ENCODE measurements at places on chromosomes 2 and 18.
A peak's percentile ranks its signal among the peaks of the same experiment; 100 is the strongest.

- DNase-seq, result no peak
Observed at GRCh38 chr2:1504311-1504750, 91.1 kb downstream of the TPO start.

DNA sequence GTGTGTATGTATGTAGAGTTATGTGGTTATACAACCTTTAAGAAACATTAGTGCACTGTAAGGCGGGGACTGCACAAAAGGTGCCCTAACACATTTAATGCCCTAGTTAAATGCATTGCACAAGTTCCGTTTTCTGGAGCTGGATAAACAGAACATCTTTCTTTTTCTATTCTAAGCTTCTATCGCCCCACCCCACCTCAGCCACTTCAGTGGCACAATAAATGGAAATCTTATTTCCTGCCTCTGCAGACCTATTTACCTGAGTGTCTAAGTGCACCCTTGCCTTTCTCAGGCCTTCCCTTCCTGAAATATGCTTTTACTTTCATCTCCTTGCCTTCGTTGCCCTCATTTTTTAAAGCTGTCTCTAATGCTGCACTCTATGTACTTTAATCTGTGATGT lies 123.5 kb downstream of the TANC1 start:
- no peak for DNase-seq

DNA sequence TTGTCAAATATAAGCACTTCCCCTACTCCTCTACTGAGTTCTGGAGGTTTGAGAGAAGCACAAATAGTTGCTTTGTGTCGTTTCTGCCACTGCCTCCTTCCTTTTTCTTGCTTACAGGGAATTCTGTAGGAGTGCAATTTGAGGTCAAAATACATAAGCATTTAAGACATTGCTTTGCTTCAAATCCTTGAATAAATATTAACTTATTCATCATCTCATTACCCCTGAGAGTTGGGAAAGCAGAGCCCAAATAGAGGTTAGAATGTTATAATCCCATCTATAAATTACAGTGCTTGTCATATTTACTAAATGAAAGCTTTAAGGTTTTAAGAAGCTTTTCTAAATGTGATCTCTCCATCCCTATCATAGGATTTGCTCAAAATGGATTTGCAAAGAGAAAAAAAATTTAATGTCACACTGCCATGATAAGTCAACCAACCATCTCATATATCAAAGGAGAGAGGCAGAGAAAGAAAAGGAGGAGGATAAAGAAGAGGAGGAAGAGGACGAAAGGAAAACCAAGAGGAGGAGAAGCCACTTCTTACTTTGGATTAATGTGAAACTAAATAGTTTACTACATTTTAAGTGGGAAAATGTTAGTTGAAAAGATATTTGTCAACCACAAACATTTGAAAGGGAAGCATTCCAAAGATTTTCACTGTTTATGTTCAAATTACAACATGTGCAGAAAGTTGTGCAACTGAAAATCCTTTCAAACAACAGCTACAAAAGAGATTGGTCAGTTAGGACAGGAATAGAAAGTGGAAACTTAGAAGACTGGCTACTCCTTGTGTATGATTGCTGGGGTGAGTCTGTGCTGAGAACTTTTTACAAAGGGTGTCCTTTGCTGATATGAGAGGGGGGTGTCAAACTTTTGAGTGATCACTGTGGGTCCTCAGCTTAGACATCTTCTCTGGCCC lies 277.3 kb upstream of the FN1 start:
- DNase-seq, result no peak

DNA sequence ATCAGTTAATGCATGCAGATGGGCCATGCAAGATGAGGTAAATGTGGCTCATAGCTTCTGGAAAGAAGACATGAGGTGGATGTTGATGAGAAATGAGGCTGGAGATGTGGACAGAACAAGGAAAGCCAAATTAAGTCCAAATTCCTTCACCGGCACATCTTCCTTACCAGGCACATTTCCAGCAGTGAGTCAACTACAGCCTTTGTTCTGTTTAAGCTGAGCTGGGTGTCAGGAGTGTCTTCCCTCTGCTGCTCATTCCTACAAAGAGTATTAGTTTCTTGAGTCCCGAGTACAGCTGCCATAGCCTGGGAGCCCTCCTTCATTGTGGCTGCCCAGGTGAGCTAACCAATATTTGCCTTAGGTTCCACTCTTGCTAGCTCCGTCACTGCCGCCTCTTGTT lies 945.0 kb downstream of the SLC4A3 start:
- DNase-seq, result no peak

- DNase-seq, result no peak
Observed at GRCh38 chr18:60259052-60259681, 113.4 kb downstream of the MC4R start.

GRCh38 chr2:45712570-45712969 lies 61.1 kb downstream of the PRKCE start:
- peak; percentile 21 for DNase-seq

- no peak for DNase-seq
Observed at GRCh38 chr18:5524660-5525059, 19.1 kb downstream of the EPB41L3 start.

GRCh38 chr2:66512626-66513025 lies 77.7 kb downstream of the MEIS1 start:
- no peak for DNase-seq

DNA sequence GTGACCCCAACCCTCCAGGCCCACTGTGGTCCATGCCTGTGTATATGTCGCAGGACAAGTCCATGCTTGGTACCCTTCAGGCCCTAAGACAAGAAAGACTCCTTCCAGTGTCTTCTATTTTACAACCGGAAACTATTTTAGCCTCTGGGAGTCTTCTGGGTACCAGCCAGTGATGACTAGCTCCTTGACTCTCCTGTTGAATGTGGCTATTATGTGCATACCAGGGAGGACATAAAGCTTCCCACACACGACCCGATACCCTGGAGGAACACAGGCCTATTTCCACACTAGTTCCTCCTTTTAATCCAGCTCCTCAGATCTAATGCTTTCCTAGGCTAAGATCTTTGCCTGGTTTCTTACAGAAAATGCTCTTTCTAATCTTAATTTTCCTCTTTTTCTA lies 178.1 kb downstream of the NCKAP5 start:
- no peak for DNase-seq

GRCh38 chr2:168179592-168179991 lies 67.8 kb downstream of the STK39 start:
- no peak for DNase-seq

DNA sequence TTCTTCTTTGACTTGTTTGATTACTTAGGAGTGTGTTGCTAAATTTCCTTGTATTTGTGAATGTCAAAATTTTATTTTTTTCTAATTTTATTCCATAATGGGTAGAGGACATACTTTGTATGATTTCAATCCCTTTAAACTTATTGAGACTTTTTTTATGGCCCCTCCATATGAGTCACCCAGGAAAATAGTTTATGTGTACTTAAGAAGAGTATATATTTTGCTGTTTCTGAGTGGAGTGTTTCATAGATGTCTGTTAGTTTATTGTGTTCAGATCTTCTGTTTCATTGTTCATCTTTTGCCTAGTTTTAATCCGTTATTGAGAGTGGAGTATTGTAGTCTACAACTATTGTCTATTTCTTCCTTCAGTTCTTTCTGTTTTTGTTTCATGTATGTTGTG lies 81.9 kb downstream of the EPB41L5 start:
- DNase-seq, result no peak

DNA sequence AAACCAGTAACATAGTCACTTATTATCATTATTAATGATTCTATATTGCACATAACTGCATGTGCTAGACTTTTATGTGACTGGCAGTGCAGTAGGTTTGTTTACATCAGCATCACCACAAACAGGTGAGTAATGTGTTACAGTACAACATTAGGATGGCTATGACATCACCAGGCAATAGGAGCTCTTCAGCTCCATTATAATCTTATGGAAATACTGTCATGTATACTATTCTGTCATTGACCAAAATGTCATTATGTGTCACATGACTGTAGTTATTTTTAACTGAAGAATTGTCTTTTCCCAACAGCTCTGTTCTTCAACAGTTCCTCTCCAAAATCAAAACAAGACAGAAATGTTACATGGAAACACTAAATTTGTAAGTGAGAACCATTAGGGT lies 96.3 kb downstream of the C18orf54 start:
- DNase-seq, result no peak

- DNase-seq, result no peak
Observed at GRCh38 chr18:22639026-22639463, 221.3 kb upstream of the CTAGE1 start.

- no peak for DNase-seq
Observed at GRCh38 chr2:223997938-223998337, 40.7 kb downstream of the MRPL44 start.

- DNase-seq, result no peak
Observed at GRCh38 chr18:10518595-10519255, 7.1 kb upstream of the NAPG start.

DNA sequence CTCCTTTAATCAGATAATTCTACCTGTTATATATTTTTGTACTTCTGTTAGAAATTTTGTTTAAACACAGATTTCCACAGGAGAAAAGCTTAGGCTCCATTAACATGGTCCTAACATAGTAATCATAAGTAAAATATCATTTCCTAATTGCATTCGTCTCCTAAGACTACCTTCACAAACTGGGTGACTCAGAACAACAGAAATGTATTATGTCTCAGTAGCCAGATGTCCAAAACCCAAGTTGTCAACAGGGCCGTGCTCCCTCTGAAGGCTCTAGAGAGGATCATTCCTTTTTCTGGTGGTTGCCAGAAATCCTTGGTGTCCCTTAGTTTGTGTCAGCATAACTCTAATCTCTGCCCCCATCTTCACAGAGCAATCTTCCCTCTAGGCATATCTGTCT lies 5.4 kb downstream of the FBXO15 start:
- DNase-seq, result no peak

- no peak for DNase-seq
Observed at GRCh38 chr2:239182981-239183791, 217.6 kb downstream of the HDAC4 start.

All from Caco-2 (cell line).